Endodermal cell (in vitro differentiated cells): ENCODE measurements at places on chromosomes 16 and 17.

- DNase-seq = peak; percentile 89
These were observed 112.0 kb upstream of the CREBBP start for GRCh38 chr16:3992297-3993051.

DNA sequence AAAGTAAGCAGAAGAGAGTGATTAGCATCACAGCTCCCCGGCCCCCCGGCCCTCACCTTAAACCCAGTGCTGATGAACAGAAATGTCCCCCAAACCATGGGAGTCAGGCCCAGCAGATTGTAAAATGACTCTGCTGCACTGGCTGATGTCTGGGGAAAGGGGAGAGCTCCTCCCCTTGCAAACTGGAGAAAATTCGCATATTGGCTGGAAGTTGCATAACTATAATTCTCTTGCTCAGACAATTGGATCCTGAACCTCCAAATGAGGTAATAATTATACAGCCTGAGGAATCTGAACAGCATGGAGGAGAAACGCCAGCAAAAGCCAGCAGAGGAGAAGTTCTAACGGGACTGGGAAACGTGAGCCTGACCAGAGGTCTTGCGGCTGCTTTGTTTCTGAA is 109.7 kb downstream of the C16orf95 start:
- DNase-seq = no peak

DNA sequence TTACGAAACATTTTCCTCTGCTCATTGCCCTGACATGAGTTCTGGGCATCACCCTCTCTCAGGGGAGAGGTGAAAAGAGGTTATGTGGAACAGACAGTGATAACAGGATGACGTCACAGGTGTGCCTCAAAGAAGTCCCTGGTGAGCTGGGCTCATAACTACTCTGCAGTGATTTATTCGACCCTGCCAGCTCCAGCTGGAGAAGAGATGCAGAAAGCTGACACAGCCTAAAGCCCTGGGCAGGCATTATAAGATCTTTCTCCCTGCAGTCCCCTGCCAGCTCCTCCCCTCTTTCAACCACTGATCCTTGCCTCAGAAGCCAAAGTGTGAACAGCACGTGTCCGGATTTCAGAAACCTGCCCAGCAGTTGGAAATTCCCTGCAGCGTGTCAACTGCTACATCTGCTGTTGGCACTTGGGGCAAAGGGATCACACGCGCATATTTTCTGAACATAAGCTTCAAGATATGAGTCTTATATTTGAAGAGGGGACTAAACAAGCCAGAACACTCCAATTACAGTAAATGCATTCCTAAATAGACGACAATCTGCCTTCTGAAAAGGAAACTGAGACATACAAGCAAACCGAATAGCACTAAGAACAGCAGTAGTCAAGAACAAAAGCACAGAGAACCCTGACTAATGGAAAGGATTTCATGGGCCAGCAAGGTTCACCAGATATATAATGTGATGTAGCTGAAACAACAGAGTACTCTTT is 80.5 kb downstream of the SMG6 start:
- no peak for DNase-seq

DNA sequence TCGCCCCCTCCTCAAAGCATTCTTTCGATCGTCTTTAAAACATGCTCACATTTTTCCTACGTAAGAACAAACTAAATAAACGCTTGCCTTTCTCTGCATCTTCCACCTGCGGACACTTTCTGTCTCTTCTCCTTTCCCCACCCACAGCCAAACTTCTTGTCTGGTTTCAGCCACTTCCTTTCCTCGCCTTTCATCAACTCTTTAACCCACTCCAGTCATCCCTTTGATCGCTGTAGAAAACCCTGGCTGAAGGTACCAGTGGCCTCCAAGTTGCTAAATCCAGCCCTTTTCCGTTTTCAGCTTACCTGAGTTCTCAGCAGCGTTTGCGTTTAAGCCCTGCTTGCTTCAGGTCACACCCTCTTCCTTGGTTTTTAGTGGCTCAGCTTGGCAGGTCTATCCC is 483 bp downstream of the RPA1 start:
- peak; percentile 77 for DNase-seq
